ENCODE measurements at places on chromosomes 6 and 20.

DNA sequence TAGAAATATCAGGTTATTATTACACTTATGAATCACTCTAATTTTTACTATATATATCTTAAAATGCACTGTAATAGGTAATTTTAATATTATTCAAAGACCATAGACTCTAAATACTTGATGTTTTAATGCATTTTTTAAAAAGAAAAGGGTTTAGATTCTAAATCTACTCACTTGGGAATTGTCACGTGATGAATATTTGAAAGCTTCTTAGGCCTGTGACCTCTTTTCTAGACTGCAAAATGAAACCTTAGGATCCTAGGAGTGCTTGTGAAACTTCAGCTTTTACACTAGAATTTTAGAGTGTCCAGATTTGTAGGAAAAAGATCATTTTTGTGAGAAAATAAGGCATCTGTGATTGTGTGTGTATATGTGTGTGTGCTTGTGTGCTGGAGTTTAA, 318.0 kb downstream of the HTR1B start:
- DNase-seq = no peak

- no peak for DNase-seq
Measured at GRCh38 chr6:91299544-91300491, 712.9 kb upstream of the MAP3K7 start.

- DNase-seq = no peak
Measured at GRCh38 chr6:62324834-62325233, 38.8 kb upstream of the KHDRBS2 start.

DNA sequence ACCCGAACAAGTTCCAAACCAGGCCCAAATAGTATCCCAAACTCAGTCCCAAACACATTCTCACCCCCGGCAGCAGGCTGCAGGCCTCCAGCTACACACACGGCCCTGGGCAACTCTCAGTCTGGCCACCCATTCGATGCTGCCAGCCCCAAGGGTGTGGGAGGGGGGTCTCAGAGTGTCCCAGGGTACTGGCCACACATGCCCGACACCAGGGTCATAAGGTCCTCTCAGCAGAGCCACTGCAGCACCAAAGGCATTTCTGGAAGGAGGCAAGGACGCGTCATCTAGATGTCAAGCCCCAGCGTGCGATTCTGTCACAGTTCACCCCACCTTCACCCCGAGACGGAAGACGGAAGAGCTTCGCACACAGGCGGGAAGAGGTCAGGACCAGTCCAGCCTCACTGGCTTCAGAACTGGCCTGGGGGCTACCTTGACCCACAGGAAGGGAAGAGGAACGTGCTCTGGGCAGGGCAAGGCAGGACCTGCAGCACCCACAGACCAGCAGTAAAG, 9.5 kb downstream of the MYL9 start:
- DNase-seq = no peak

Data from skin of body (tissue), 3 donors.